ENCODE measurements at places on chromosomes 6 and 20.
A peak's percentile ranks its signal among the peaks of the same experiment; 100 is the strongest.

- DNase-seq: no peak
Observed at GRCh38 chr6:113406048-113406695, 451.0 kb upstream of the MARCKS start.

GRCh38 chr6:26056583-26057350 lies 30.5 kb upstream of the HFE start:
- peak; percentile 29 for DNase-seq

- DNase-seq: no peak
Observed at GRCh38 chr6:155701342-155701741, 245.7 kb upstream of the NOX3 start.

DNA sequence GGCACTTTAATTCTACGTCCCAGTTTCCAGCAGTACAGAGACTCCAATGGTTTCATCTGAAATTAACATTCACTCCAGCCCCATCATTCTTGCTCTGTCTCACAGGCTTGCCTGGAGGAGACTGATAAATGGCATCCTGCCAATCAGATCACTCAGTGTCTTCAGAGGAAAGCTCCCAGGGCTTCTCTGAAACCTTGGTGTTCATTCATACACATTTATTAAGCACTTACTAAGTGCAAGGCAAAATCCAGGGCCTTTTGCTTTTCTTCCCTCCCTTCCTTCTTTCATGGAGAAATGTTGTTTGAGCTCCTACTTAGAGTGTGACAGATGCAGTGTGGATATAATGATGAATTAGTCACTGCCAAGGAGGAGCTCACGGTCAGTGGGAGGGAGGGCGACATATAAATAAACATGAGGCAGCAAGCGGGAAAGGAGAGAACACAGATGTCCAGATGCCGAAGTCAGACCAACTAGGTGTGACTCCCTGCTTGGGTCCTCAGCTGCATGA lies 106.7 kb upstream of the DTNBP1 start:
- DNase-seq: no peak

- no peak for DNase-seq
Observed at GRCh38 chr6:64411226-64411625, 775.6 kb downstream of the PHF3 start.

GRCh38 chr6:103872678-103873077 lies 987.0 kb downstream of the HACE1 start:
- DNase-seq: no peak

GRCh38 chr6:155483858-155484257 lies 28.2 kb upstream of the NOX3 start:
- no peak for DNase-seq

- no peak for DNase-seq
Observed at GRCh38 chr6:147528511-147529145, 20.1 kb downstream of the SAMD5 start.

DNA sequence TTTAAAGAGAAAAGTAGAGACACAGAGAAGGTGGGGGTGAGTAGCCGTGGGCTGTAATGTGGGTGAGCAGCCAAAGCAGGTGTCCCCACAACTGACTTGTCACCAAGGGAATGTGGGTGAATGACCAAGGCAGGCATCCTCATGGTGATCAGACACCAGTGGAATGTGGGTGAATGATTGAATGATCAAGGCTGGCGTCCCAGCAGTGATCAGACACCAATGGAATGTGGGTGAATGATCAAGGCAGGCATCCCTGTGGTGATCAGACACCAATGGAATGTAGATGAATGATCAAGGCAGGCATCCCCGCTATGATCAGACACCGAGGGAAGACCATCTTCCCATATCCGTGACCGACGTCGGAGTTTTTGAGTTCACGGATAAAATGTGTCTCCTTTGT lies 49.8 kb upstream of the OR14J1 start:
- no peak for DNase-seq

- DNase-seq: no peak
Observed at GRCh38 chr6:22444330-22444729, 125.0 kb upstream of the HDGFL1 start.

DNA sequence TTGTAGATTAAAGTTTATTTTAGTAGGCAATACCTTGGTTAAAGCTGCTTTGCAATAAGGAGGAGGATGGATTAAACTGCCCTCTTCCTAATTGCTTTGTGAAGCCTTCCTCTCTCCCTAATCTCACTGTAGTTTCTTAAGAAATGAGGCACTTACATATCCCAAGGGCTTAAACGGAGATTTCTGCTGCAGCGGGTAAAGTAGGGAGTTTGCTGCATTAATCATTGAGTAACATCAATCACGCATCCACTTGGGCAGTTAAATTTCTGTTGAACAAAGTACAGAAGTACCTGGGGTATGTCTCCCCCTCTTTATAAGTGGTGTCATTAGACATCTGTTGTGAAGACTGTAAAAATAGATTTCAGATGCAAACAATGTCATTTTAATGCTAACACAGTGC lies 29.5 kb upstream of the ARID1B start:
- no peak for DNase-seq

- DNase-seq: no peak
Observed at GRCh38 chr6:129667621-129668020, 42.4 kb downstream of the ARHGAP18 start.

DNA sequence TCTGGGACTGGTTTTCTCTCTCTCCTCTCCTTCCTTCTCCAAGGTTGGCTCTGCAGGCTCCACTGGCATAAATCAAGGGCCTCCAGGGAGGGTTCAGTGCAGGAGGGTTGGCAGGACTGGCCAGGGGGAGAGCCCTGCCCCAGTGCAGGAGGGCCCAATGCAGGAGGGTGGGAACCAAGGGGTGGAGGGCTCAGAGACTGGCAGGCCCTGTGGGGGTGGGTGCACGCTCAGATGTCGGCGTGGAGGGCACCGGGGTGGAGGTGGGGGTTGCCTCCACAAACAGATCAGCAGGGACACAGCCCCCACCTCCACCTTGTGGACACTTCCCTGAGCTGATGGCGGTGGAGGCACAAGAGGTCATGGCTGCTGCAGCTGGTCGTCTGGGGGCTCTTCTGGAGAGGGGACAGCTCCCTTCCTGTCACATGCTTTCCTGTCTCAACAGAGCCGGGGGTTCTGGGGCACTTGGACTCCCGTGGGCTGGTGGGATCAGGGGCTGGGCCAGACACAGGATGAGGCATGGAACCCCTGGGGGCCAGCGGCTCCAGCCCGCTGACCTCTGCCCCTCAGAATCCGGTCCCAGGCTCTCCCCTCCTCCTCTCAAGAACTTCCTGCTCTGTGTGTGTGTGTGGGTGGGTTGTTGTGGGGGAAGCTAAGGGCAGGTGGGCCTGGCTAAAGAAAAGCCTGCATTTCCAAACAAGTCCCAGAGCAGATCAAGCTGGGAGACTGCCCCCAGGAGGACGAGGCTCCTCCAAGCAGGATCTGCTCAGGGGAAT lies 2.7 kb upstream of the ABHD16B start:
- no peak for DNase-seq

- no peak for DNase-seq
Observed at GRCh38 chr6:35603326-35604202, 85.2 kb downstream of the FKBP5 start.

- no peak for DNase-seq
Observed at GRCh38 chr6:134312038-134312660, 5.8 kb downstream of the SGK1 start.

DNA sequence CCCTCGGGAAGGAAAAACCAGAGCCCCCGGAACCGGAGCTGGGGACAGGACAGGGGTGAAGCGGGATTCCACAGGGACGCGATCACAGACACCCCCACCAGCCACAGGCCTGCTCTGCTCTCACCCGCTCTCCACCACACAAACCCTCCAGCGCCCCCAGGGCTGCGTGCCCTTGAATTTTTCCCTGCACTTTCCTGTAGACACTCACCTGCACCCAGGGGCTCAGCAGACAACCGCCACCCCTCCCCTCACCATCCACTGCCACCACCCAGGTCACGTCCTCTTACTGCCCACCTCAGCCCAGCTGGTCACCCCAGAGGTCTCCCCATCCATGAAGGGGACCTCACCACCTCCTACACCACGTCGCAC lies 631 bp downstream of the ULBP2 start:
- no peak for DNase-seq

DNA sequence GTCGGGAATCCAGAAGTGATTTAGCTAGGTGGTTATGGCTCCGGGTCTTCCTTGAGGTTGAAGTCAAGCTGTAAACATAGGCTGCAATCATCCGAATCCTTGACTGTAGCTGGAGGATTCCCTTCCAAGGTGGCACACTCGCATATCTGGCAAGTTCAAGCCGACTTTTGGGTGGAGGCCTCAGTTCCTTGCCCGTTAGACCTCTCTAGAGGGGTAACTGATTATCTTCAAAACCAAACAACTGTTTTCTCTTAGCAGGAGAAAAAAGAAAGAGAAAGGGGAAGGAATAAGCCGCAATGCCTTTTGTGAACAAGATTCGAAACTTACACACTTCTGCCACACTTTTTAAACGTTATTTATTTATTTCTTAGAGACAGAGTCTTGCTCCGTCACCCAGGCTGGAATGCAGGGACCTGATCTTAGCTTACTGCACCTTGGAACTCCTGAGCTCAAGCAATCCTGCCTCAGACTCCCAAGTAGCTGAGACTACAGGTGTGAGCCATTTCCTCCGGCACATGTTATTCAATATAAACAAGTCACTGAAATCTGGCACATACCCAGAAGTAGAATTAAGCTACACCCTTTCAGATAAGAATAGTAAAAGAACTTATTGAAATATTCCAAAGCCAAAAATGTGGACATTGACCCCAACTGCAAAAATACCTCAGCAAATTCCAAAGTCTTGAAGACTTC lies 76.3 kb downstream of the HFE start:
- DNase-seq: no peak

DNA sequence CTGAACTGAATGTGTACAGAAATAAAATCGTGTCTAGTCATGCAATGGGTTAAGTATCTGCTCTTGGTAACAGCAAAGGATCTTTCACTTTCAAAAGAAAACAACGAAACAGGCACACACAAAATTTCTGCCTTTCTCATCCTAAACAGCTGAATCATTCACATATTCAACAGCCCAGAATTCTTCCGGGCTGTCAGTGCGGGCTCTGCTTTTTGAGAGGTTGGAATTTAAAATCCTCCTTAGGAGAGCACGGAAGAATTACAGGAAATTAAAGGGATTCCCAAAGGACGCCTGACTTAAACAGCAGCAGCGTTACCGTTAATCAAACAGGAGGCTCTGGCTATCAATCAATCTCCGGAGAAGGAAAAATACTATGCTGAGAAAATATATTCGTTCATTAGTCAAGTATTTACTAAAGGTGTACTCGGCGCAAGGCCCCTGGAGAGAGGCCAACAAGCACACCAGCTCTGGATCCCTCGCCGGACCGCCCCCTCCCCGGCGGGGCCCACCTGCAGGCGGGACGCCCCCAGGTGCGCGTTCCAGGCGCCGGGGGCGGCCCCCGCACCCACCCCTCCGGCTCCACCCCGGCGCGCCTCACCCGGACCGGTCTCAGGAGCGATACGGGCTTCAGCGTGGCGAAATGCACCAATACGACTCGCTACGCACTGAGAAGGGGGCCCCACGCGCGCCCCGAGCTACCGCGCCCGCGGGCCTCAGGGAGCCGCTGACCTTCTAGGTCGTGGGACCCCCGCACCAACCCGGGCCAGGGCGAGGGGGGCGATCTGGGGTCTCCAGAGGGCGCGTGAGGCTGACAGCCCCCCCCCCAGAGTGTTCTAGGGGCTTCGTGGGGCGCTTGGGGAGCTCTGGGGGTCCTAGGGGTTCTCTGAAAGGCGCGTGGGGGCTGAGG lies 1.0 kb downstream of the NAPB start:
- peak; percentile 35 for DNase-seq

- DNase-seq: no peak
Observed at GRCh38 chr20:18176318-18176785, 38.7 kb downstream of the KAT14 start.

GRCh38 chr6:38901802-38902522 lies 146.6 kb upstream of the GLP1R start:
- no peak for DNase-seq

- DNase-seq: no peak
Observed at GRCh38 chr20:49811825-49812506, 662 bp upstream of the SLC9A8 start.

- DNase-seq: no peak
Observed at GRCh38 chr6:151007922-151008321, 142.4 kb downstream of the MTHFD1L start.

GRCh38 chr6:113127786-113128419 lies 729.2 kb upstream of the MARCKS start:
- no peak for DNase-seq
